Substantia nigra (tissue), 51 donors: ENCODE measurements at places on chromosomes 1 and 21.

- no peak for DNase-seq
These were observed 5.8 kb upstream of the VPS26C start for GRCh38 chr21:37272897-37273296.

DNA sequence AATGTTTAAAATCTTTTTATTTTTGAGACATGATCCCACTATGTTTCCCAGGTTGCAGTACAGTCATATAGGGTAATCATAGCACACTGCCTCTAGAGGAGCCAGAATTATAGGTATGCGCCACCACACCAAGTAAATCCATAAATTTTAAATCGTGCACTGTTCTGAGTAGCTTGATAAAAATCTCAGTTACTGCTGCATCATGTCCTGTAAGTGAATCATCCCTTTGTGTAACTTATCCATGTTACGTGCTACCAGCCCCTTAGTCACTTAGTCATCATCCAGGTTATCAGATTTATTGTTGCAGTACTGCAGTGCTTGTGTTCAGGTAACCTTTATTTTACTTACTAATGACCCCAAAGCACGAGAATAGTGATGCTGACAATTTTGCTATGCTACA, 1770.9 kb downstream of the BRINP3 start:
- DNase-seq: no peak

- DNase-seq: no peak
These were observed 93.0 kb upstream of the BMP8A start for GRCh38 chr1:39398278-39399021.

DNA sequence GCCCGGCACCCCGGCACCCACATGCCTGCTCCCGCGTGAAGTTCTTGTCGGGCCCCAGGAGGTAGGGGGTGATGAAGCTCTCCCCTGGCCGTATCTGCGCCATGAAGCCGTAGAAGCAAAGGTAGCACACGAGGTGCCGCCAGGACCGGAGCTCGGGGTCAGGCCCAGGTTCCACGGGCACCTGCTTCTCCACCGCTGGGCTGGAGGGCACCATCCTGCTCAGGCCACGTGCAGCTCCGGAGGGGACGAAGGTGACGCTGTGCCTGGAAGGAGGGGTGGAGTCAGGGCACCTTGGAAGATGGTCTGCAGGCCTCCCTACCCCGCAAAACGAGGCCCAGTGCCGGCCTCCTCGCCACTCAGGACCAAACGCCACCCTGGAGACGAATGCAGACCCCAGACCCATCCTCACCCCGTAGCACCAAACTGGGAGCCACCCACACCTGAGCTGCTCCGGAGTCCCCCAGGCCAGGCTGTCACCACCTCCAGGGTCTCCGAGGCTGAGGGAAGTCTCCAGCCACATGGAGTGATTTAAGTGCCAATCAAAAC, 4.4 kb downstream of the SLC19A1 start:
- DNase-seq: no peak

GRCh38 chr1:69743146-69743545, 175.4 kb downstream of the LRRC7 start:
- no peak for DNase-seq

DNA sequence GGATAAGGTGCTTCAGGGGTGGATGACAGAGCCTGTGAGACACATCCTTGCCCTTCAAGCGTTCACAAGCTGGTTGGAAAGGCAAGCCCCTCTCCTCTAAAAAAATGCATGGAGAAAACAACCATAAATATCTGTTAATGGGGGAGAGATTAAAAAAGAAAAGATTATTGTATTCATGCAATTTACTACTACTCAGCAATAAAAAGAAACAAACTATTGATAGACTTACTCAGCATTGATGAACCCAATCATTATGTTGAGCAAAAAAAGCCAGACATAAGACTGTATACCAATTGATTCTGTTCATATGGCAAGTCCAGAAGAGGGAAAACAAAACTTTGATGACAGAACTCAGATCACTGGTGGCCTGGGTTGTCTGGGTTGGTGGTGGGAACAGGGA, 138.7 kb upstream of the IRF2BP2 start:
- DNase-seq: no peak

DNA sequence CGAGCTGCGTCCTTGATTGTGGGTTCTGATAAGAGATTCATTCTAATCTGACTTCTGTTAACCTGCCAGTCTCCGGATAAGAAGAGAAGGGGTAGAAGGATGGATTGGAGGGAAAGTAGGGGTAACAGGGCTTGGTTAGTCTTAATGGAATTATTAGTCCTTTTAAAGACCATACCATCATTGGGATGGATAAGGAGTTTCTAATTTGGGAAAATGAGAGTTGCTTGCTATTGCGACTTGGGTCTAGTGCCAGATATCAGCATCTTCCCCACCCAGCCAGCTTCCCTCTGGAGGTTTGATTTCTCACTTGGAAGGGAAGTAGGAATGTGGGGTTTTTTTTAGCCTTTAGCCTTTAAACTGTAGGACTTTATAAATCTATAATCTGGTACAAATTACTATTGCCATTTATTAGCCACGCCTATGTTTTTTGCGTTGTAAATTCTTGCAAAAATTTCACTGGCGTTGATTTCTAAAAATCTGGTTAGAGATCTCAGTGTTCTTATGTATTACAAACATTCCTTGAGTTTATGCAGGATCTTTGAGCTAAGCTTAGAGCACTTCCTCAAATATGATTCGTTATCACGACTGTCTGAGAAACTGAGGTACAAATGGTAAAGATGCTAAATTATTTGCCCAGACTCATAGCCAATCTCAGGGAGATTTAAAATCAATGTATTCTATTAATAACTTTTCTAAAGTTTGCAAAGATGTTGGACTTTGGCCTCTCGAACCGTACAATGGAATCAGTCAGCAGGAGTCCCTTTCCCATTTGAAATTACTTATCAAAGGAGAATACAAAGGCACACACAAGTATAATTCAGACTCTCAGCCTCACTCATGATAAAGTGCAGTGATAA, 1.3 kb downstream of the FAM20B start:
- DNase-seq: no peak

DNA sequence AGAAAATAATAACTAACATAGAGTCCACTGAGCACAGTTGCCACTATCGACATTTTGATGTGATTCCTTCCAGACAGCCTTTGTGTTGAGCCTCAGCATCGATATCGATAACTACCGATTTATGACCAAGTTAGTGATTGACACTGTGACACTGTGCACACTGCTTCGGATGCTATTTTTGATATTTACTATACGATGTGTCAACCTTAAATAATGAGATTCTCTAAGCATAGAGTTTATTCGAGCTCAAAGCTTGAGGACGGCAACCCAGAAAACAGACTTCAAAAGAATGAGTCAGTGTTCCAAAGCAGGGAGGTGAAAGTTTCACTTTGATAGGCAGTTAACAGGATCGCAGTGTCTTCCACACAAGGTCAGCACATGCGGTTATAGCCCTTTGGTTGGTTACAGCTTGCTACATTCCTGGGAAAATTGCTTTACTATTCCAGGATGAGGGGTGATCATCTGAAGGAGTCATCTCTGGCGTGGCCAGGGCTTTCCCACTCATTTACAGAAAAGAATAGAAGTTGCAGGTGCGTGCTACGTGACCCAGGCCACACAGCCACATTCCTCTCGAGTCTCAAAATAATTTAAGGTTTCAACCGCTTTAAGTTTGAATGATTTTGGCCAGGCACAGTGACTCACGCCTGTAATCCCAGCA, 53.6 kb upstream of the EFHD2 start:
- DNase-seq: no peak

GRCh38 chr1:59352065-59352464, 55.2 kb downstream of the FGGY start:
- no peak for DNase-seq

GRCh38 chr1:160007577-160008200, 24.1 kb downstream of the PIGM start:
- DNase-seq: no peak

DNA sequence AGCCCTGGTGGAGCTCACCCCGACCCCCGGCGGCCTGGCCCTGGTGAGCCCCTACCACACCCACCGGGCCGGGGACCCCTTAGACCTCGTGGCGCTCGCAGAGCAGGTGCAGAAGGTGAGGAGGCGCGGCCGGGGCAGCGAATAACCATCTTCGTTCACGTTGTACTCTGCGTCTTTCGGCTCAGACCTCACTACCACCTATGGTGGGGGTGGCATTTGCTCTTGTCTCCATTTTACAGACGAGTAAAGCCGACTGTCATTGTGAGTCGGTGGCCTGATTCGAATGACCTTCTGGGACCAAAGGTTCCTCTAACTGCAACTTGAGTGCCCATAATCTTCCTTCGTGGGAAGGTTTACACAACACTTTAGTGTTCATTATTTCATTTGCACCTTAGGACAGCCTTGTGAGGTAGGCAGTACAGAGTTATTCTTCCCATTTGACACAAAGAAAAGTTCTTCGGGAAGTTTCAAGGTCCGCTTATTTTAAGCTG, 506 bp downstream of the C1orf50 start:
- DNase-seq: no peak

DNA sequence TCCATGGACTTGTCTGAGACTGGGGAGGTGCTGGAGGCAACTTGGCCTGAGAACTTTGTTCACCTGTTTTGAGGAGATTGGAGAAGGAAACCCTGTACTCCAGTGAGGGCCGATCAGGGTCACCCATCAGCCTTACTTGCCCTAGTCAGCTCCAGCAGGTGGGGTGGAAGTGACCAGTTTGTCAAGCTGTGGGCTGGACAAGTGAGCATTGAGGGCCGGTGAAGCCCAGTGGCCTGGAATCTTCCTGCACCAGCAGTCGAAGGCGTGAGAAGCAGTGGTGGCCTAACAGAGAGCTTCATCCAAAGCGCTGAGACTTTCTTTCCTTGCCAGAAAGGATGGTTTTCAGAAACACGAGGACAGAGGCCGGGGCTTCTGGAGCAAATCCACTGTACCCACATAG, 9.6 kb downstream of the SLC37A1 start:
- no peak for DNase-seq

DNA sequence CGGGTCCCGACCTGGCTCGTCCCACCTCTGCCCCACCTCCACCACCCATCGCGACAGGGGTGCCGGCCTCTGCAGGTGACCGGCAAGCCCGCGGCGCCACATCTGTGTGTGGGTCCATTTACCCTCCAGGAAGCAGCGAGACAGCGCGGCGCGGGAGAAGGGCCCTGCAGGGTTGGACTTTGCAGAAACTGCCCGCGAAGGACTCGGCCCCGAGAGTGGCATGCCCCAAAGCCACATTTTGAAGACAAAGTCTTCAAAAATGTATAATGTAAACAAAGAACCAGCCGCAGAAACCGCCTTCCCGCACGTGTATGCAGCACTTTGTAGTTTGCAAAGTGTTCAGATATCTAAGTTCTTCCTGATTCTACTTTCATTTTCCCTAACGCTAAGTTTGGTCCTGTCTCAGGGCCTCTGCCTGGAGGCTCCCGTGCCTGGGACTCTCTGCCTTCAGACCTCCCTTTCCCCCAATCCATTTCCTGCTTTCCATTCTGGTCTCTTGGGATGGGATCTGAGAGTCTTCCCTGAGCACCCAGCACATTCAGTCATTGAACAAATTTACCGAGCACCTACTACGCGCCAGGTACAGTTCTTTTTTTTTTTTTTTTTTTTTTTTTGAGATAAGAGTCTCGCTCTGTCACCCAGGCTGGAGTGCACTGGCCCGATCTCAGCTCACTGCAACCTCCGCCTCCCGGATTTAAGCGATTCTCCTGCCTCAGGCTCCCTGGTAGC, 524 bp upstream of the TMCO4 start:
- no peak for DNase-seq

DNA sequence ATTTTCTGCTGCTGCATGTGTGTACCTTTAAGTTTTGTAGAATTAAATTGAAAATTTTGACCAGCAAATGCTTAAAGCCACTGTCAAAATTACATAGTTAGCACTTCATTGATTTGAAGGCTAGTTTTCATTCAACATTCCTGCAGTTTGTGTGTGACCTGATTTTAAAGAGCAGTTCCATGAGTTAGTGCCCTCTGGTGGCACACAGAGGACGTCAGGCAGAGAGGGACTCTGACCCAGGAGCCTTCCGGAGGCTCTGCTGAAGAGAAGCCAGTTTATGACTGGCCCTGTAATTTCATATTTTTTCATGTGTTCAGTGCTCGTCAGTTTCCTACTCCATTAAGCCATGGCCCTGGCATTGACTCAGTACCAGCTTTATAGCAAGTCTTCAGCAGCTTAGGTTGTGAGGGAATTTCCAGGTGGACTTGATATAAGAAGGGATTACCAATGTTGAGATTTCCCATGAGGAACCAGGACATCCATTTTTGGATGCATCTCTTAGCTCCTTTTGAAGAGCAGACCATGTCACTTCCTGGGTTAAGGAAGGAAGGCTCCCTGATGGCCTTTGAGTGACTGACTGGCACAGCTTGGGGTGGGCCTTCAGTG, 104.7 kb downstream of the CAMTA1 start:
- DNase-seq: no peak

DNA sequence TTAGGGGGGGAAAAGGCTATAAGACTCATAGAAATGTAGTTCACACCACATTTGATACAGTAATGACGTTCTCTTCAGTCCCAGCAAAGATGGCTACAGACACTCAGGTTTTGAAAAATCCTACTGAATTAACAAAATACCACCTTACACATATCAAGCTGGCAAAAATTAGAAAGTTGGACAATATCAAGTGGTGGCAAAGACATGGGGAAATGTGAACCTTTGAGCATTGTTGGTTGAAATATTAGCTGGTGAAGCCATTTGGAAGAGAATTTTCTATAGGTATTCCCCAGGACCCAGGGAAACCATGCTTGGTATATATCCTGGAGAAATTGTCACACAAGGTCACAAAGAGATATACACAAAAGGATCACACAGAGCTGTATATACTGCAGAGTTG, 163.0 kb downstream of the ADSS2 start:
- DNase-seq: no peak

GRCh38 chr1:232951180-232951579, 769 bp downstream of the NTPCR start:
- DNase-seq: no peak

GRCh38 chr21:32727687-32728455, at the start of gene SYNJ1:
TSS of gene SYNJ1 (minus strand) at chr21:32728013. CDS start at chr21:32726895, 1,118 bp downstream.
- peak; percentile 87 for DNase-seq

GRCh38 chr1:86548839-86549238, 2.0 kb downstream of the CLCA4 start:
- no peak for DNase-seq

DNA sequence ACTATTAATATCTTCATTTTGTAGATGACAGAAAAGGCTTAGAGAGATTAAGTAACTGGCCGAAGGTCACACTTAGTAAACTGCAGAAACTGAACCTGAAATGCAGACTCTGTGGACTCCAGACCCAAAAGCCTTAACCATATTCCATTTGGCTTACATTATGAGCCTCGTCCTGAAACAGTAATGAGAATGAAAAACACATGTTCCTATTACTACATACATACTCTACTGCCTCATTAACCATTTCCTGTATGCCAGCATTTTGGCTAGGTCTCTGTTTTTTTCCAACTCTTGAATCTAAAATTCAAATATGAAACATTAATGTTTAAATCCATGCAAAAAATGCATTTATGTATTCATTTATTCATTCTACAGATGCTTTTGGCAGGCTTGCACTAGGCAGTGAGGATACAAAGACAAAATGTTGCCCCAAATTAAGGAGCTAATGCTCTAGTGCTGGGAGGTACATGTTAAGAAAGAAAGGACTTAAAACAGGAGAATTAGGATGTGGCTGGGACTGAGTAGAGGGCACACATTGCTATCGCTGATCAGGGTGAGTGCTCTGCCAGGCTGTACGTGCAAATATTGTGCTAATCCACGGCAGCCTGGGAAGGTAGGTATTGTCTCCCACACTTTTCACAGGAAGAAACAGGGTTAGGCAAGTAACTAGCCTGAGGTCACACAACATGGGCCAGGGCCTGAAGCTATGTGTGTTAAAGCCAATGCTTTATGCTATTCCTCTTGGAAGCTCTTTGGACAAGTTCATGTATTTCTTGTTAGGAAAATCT, 14.0 kb downstream of the DEGS1 start:
- no peak for DNase-seq
